NCI-H1105 (cell line): ENCODE measurements at places on chromosomes 7 and 10.
A peak's percentile ranks its signal among the peaks of the same experiment; 100 is the strongest.

GRCh38 chr10:22658745-22659410, 55.5 kb downstream of the PIP4K2A start:
- DNase-seq = no peak

DNA sequence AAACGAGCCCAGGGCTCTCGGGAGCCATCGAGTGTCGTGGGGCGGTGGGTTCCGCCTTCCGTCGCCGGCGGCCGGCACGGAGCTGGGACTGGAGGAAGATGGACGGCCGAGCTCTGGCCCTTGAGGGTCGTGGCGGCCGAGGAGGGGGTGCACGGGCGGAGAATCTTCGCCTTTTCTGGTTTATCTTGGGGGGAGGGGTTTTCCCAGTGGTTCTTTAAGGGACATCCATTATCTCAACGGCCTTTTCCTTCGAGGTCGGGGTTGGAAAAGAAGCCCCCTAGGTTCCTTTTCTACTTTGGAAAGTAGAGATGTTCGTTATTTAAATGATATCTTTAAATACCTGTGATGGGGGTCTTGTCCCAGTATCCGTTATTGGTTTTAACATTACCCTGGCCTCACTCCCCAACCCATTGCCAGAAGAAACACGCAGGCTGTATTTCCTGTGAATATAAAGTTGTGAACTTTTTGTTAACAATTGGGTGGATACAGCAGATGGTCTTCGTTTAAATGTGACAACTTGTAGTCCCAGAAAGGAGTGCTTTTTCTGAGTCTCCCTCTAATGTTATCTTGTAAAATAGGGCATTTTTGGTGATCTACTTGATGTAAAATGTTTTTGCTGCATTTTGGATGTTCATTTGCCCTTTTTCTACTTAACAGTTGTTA, 765 bp downstream of the CCAR1 start:
- no peak for DNase-seq

DNA sequence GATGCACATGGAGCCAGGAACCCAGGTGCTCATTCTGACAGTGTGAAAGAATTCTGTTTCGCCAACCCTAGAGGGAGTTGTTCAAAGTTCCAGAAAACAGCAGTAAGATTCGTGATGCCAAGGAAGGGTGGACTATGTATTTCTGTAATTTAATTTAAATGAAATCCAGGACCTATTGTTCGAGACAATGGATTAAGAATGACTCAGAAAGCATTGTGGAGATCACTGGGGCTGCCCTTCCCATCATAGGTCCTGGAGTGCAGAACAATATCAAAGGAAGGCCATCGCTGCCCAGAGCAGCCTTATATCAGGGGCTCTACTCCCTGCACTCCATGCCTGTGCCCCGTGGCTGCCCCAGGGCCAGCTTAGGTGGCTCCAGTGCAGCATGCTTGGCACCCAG, 32.1 kb upstream of the CALD1 start:
- DNase-seq = no peak

GRCh38 chr7:132135746-132136385, 440.4 kb downstream of the PLXNA4 start:
- DNase-seq = no peak

- DNase-seq = no peak
Observed at GRCh38 chr10:53839440-53840039, 961.5 kb downstream of the PCDH15 start.

- no peak for DNase-seq
Observed at GRCh38 chr10:118012952-118013525, 33.7 kb downstream of the RAB11FIP2 start.

DNA sequence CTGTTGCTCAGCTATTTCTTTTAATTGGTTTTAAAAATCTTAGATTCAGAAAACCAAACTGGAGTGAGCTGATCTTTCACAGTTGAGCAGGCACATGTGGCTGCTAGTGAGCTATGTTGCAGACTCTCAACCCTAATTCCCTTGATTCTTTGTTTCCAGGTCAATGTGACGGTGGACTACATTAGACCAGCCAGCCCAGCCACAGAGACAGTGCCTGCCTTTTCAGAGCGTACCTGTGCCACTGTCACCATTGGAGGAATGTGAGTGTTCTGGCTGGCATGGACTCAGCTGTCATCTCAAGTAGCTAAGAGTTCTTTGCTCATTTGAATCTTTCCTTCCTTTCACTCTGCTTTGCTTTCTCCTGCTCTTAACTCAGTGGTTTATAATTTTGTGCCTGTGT, 187.1 kb downstream of the LRRC4 start:
- DNase-seq = no peak

- no peak for DNase-seq
Observed at GRCh38 chr7:92368741-92369140, 78.5 kb upstream of the GATAD1 start.

DNA sequence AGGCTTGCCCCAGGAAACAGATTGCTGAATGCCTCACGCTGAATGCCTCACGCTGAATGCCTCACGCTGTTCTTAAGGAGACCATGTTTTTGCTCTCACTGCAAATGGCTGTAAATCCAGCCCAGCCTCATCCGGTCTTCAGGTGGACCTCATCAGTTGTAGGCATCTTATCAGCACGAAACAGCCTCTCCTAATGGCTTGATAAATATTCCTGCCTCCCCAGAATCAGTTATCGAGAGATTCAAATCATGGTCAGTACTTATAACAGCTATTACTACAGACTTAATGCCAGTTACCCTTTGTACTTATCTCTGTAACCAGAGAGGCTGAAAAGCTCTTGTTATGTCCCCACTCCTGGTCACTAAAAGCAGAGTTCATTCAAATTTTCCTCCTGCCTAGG, 290.6 kb downstream of the FZD1 start:
- no peak for DNase-seq

GRCh38 chr10:28137907-28138880, 139.3 kb upstream of the ODAD2 start:
- no peak for DNase-seq

DNA sequence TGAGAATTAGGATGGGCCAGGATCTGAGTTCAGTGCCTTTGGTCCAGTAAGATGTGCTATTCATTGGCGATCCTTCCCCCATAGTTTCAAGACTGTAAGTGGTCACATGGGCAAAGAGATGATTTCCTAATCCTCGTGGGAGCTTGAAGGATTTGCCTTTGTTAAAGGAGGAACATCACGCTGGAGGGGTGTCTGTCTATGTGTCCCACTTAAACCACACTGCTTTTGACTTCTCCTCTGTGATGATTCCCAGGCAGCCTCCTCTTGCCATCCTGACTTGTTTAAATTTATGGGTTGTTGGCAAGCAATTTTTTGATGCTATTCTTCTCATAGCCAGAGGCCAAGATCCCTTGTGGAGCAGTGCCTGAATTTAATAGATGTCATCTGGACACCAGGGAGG, 154.0 kb downstream of the TCF7L2 start:
- DNase-seq = no peak

- DNase-seq = no peak
Observed at GRCh38 chr7:138948403-138948802, 32.8 kb downstream of the KIAA1549 start.

GRCh38 chr7:24659505-24659904, 86.3 kb downstream of the PALS2 start:
- DNase-seq = no peak

GRCh38 chr10:33772370-33773252, 438.1 kb upstream of the NRP1 start:
- no peak for DNase-seq

DNA sequence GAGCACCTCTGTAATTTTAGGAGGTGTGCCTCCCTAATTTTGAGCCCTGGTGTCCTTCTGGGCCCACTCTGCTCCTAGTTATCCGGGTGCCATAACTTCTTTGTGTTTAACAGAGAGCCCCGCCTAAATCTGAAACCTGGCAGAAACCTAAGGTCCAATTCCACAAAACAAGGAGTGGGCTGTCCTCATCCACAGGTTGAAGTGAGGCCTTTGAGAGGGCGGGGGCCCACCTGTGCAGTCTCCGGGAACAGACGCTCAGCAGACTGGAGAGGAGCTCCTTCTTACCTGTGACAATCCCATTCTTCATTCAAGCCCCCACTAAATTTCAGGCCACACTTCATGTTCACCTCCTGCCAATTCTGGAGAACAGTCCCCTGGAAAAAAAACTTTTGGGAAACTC, 10.9 kb downstream of the TMEM72 start:
- no peak for DNase-seq

- DNase-seq = peak; percentile 15
Observed at GRCh38 chr7:119935418-119936025, 337.5 kb upstream of the KCND2 start.

DNA sequence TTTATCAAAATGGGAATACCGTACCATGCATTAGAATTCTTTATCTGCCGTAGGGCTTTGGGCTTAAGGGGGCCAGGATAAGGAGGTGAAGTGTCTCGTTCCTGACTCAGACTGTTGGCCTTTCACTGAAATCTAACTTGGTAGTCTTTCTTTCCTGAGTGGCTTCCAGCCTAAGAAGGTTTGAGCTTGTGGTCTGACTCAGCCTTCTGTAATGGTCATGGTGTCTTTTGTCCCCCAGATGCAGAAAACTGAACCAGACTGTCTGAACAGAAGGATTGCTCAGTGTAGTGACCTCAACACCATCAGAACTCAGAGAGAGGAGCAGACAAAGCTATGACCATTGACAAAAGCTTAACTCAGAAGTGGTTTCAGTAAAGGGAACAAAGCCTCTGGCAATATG, 39.5 kb downstream of the WNT2 start:
- DNase-seq = no peak

DNA sequence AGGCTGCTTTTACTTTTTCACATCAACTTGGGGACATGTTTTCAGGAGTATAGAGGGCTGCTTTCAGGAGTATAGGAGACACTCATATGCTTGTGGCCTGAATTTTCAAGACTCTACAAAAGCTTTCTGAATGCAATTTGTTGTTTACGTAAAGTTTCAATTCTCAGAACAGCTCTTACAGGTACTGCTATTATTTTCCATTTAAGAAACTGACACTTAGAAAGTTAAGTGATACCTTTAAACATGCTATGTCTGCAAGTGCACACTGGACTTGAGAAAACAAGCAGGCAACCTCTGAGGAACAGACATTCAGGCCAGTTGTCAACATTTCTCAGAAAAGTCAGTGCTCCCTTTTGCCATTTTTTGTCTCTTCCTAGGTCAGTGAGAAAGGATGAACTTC, 70.0 kb upstream of the PHYHIPL start:
- DNase-seq = no peak

- DNase-seq = no peak
Observed at GRCh38 chr10:21191512-21191911, 294.4 kb upstream of the NEBL start.

- no peak for DNase-seq
Observed at GRCh38 chr7:23106823-23107663, 1.5 kb downstream of the KLHL7 start.

DNA sequence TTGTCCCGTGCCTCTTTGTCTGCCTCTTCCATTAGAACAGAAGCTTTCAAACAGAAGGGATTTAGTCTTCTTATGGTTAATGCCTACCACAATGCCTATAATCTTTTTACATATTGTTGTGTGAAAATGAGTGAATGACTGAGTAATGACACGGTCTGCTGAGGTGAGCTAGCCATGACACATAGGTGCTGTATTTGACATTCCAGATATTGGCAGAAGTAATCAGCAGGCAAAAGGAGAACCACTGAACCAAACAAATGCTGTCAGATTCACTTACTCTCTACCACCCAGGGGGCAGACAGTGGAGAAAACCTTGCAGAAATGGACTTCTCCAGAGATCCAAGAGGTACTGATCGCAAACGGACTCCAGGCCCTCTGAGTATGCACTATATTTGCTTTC, 377.2 kb upstream of the VWC2 start:
- DNase-seq = no peak

GRCh38 chr10:42578019-42578418, 60.4 kb downstream of the ZNF33B start:
- DNase-seq = no peak

DNA sequence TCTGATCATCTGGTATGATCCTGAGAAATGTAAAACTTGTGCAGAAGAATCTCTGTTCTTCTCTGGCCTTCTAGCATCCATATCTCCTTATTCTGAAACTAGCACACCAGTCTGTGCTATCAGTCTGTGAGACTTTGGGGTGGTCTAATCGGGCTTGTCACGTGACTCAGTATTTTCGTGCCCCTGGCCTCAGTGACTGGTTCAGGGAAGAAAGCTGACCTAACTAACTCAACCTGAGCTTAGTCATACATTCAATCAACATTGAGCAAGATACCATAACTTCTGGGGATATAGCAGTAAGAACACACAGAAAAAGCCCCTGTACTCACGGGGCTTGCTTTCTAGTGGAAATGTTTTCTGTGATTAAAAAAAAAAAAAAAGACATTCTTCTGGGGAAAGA, 109.3 kb downstream of the DKK1 start:
- DNase-seq = no peak

DNA sequence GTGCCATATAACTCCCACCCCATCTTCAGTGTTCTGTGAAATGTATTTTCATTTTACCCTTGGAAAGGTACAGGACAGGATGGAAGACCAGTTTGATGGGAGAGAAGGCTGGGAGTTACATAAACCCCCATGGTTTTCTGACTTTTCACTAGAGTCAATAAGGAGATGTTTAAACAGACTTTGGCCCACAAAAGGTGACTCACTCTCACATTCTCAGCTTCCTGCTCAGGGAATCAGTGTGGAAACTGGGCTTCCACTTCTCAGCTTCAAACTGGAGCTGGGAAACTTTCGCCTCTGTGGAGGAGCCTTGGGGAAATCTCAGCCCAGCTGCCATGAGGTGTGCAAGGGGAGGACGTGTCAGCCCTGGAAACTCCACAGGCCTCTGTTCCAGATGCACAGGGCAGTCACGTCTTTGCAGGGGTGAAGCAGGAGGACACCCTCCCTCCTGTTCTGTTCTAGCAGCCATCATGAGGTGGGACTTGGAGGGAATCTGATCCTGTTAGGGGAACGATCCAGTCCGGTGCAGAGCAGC, 560.5 kb upstream of the GALNT17 start:
- no peak for DNase-seq

DNA sequence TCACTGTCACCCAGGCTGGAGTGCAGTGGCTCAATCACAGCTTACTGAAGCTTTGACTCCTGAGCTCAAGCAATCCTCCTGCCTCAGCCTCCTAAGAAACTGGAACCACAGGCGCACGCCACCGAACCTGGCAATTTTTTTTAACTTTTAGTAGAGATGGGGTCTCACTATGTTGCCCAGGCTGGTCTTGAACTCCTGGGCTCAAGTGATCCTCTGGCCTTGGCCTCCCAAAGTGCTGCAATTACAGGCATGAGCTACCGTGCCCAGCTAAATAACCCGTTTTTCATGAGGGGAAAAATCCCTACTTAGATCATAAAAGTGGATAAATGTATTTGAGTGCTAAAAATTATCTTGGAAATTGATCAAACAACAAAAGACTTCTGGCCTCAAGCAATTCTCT, 200.5 kb upstream of the IMMP2L start:
- DNase-seq = no peak

DNA sequence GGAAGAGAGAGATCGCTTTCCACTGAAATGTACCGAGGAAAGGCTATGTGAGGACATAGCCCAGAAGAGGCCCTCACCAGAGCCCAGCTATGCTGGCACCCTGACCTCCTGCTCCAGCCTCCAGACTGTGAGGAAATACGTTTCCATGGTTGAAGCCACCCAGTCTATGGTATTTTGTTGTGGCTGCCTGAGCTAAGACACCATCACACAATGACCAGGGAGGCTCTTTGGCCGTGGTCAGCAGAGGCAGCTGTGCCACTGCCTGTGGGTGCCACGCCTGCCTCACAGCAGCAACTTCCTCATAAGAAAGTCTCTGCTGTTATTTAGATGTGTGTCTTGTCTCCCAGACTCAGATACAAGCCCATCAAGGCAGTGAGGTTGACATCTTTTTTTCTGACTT, 182.7 kb upstream of the PLXNA4 start:
- DNase-seq = no peak
